Stimulated activated naive CD8-positive, alpha-beta T cell treated with anti-CD3 and anti-CD28 coated beads, Interleukin-15, amount 100 ng/mL, for 72 hours (primary cell): ENCODE measurements at places on chromosomes 6 and 20.
A peak's percentile ranks its signal among the peaks of the same experiment; 100 is the strongest.

DNA sequence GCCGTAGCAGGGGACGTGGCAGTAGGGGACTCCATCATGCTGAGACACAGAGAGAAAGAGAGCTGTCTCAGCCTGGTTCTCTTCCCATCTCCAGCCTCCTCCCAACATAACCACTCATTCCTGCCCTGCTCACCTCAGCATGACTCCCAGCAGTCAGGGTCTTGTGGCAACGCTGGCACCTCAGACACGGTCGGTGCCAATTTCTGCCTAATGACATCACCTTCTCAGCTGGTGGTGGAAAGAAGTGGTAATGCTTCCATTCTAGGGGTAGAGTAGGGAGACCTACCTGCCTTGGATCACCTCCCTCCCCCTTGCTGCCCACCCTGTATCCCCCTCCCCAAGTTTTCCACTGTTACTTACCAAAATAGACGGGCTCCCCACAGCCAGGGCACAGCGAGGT, 2.5 kb downstream of the CRIP3 start:
- no peak for DNase-seq

DNA sequence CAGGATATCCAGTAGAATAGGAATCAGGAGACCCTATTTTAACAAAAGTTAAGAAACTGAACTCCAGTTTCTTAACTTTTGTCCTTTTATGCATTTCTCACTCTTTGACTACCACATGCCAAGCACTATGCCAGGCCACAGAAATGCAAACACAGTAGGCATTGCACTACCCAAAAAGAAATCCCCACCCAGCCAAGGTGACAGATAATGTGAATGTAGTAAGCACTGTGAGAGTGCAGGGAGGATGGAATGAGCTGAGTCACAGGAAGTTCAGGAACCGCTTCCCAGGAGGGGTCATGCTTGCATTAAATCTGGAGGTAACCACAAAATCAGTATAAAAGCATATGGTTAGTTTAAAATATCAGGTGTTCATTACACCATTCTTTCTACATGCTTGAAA, 20.1 kb upstream of the FAM83C start:
- DNase-seq: peak; percentile 36

DNA sequence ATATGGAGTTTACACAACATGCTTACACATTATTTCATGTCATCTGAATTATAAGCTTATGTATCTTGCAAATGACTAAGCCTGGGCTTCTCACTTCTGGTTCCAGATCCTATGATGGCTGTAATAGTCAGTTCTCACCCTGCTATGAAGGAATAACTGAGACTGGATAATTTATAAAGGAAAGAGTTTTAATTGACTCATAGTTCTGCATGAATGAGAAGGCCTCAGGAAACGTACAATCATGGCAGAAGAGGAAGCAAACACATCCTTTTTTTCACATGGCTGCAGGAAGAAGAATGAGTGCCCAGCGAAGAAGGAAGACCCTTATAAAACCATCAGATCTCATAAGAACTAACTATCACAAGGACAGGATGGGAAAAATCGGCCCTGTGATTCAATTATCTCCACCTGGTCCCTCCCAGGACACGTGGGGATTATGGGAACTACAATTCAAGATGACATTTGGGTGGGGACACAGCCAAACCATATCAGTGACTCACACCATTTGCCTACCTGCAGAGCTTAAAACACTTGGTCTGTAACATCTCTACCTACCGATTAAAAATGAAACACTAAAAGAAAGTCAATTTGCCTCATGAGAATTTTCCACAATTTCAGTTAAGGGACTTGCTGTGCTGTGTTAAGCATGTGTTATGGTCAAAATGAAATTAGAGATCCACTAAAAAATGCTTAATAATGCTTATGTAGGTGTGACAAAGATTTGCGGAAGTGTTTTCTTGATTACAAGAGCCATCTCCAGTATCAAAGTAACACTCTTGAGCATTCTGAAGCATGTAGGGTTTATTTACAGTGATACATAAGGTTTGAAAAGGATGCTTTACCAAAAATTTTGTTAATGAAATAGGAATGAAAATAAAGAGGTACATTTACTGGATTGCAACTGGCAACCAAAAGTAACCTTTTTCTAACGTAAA, 2.2 kb upstream of the RWDD1 start:
- no peak for DNase-seq

DNA sequence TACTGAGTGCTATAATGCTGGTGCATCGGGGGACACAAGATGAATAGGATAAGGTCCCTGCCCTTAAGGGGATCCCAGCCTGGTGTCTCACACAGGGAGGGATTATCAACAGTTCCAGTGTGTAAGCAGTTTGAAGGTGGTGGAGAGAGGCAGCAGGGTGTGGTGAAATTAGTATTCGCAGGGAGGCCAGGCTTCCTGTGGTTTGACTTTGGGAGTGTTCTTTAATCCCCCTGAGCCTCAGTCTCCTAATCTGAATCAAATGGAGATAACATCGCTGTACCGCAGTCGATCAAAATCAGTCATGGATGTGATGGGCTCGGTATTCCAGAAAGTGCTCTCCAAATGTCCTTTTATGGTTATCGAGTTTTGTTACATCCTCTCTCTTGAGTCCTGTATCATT, 288.1 kb upstream of the SUPT3H start:
- DNase-seq: no peak

GRCh38 chr6:83071023-83071422, 3.6 kb downstream of the DOP1A start:
- DNase-seq: no peak

DNA sequence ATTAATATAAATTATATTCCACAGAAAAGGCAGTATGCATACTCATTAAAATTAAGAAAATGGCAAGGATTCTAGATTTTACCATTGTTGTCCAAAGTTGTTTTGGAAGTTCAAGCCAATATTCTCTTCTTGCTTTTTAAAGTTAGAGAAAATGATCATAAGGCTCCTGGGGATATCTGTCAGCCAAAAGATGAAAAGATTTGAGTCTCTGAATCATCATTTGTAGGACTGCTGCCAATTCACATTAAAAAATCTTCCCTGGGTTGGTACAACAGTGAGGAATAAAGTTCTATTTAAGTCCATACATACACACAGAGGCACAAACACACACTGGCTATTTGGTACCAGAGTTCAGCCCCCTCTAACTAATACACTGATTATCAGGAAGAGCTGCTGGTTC, 620.1 kb downstream of the COL12A1 start:
- DNase-seq: no peak

GRCh38 chr6:4512051-4512471, 264.1 kb upstream of the CDYL start:
- no peak for DNase-seq

DNA sequence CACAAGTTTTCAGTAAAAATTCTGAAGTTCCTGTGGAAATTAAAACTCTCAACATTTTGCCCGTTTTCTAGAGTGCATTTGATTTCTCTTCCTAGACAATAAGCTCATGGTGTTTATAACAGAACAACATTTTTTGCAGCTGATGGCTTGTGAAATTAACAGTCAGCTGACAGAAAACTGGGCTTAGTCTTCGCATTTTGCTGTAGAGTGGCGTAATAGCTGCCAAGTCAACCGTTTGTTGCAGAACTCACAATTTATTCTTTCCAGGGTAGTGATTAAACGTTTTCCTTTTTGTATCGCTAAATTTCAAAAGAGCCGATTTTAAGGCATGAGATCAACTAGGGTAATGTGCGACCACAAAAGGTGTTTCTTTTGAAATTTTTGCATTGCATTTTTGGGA, 1.4 kb downstream of the SPO11 start:
- DNase-seq: no peak

- DNase-seq: no peak
These were observed 170.2 kb downstream of the SCP2D1 start for GRCh38 chr20:18983796-18984195.

DNA sequence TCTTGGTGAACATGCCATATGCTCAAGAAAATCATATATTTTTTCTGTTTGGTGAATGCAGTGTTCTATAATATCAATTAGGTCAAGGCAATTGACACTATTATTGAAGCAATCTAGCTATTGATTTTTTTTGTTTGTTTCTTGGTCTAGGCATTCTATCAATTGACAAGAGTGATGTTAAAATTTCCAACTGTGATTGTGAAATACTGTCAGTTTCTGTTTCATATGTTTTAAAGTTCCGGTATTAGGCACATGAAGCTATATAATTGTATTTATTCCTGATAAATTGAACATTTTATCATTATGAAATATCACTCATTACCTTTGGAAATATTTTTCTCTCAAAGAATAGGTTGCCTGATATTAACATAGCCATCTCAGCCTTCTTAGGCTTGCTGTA, 653.4 kb downstream of the HDGFL1 start:
- DNase-seq: no peak

- no peak for DNase-seq
These were observed 28.0 kb upstream of the SYNJ2 start for GRCh38 chr6:157953580-157954091.

GRCh38 chr6:170207586-170208181, 83.2 kb downstream of the DLL1 start:
- DNase-seq: peak; percentile 3

- DNase-seq: no peak
These were observed 15.0 kb upstream of the RIN2 start for GRCh38 chr20:19742974-19743639.

DNA sequence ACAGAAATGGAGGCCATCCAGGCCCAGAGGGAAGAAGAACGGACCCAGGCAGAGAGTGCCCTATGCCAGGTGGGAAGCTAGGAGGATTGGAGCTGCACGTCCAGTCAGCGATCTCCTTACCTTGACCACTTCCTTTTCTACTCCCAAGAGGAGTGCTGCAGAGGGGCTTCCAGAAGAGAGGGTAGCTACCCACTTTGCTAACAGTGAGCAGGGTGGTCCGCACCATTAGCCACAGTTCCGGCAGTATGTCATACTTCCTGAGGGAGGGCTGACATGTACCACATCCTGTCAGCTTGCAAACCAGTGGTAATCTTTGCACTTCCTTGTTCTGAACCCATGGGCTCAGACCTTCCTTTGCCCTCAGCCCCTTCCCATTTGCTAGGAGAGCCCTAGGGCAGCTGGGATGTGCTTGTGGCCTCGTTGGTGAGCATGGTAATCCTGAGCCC, 35.4 kb downstream of the CEP250 start:
- DNase-seq: peak; percentile 61

GRCh38 chr6:131729550-131729949, 18.7 kb upstream of the CTAGE9 start:
- DNase-seq: no peak
